Vein endothelial cell (primary cell): ENCODE measurements at places on chromosomes 3 and 15. TPM values are rescaled to one million over a fixed set of nuclear protein-coding genes. Genes with fewer than 3 reads are reported as not detected.

The GPD1L gene
- 9.5 and 11.3 TPM in 2 replicates for total RNA-seq

The PP2D1 gene
- not detected in 2 replicates for total RNA-seq

The CPEB1 gene
- not detected in 2 replicates for total RNA-seq

The CPN2 gene
- not detected in 2 replicates for total RNA-seq

The ABI3BP gene
- total RNA-seq, result 16.7 and 44.4 TPM in 2 replicates

The LRTM1 gene
- total RNA-seq, result not detected in 2 replicates

The SLC22A14 gene
- total RNA-seq, result 0.10 TPM in 1 of 2 replicates, not detected in the other

The LTF gene
- total RNA-seq, result under 0.01 and 0.10 TPM in 2 replicates

The MEF2A gene
- 48.0 and 53.5 TPM in 2 replicates for total RNA-seq

The CEP152 gene
- 3.9 and 7.6 TPM in 2 replicates for total RNA-seq

The RTP3 gene
- total RNA-seq, result not detected in 2 replicates

The OR4F15 gene
- not detected in 2 replicates for total RNA-seq

The GPR62 gene
- under 0.01 and 0.10 TPM in 2 replicates for total RNA-seq

The CAND2 gene
- total RNA-seq, result 0.67 and 5.2 TPM in 2 replicates

The GOLGA8H gene
- 0.76 and 0.98 TPM in 2 replicates for total RNA-seq

The SLC28A2 gene
- not detected in 2 replicates for total RNA-seq

The DUOX2 gene
- total RNA-seq, result not detected in 2 replicates

The CPLX3 gene
- total RNA-seq, result not detected in 2 replicates

The SNX4 gene
- 28.1 and 42.4 TPM in 2 replicates for total RNA-seq

The GANC gene
- total RNA-seq, result 12.1 and 15.2 TPM in 2 replicates

The CLRN1 gene
- not detected in 2 replicates for total RNA-seq

The SLC22A13 gene
- total RNA-seq, result under 0.01 and 0.29 TPM in 2 replicates

The TRANK1 gene
- 13.9 and 14.7 TPM in 2 replicates for total RNA-seq

The CRABP1 gene
- total RNA-seq, result not detected in 2 replicates

The TM2D3 gene
- 33.3 and 39.8 TPM in 2 replicates for total RNA-seq

The LRRC2 gene
- total RNA-seq, result 0.10 and 0.98 TPM in 2 replicates

The GRK7 gene
- not detected in 2 replicates for total RNA-seq

The SPATA12 gene
- 0.33 and 0.48 TPM in 2 replicates for total RNA-seq

The RGMA gene
- 0.10 TPM in 1 of 2 replicates, not detected in the other for total RNA-seq

The GPR27 gene
- not detected in 2 replicates for total RNA-seq

The CEP19 gene
- total RNA-seq, result 1.3 and 2.3 TPM in 2 replicates

The UCN2 gene
- not detected in 2 replicates for total RNA-seq

The MED12L gene
- total RNA-seq, result 0.65 and 0.67 TPM in 2 replicates

The LRRC15 gene
- total RNA-seq, result under 0.01 TPM in 1 of 2 replicates, not detected in the other

The ISLR gene
- under 0.01 and 0.76 TPM in 2 replicates for total RNA-seq

The SRPRB gene
- 56.2 and 68.4 TPM in 2 replicates for total RNA-seq

The C2CD4A gene
- 0.98 and 1.2 TPM in 2 replicates for total RNA-seq

The CCDC54 gene
- not detected in 2 replicates for total RNA-seq

The GRM2 gene
- 0.10 TPM in 1 of 2 replicates, not detected in the other for total RNA-seq

The COX5A gene
- 64.3 and 68.1 TPM in 2 replicates for total RNA-seq

The SHF gene
- 2.6 and 5.9 TPM in 2 replicates for total RNA-seq

The SMCO1 gene
- total RNA-seq, result not detected in 2 replicates

The HHLA2 gene
- total RNA-seq, result not detected in 2 replicates
